ENCODE measurements at places on chromosomes 6 and 20.

- no peak for DNase-seq
These were observed 4.0 kb downstream of the IRF4 start for GRCh38 chr6:395432-396125.

DNA sequence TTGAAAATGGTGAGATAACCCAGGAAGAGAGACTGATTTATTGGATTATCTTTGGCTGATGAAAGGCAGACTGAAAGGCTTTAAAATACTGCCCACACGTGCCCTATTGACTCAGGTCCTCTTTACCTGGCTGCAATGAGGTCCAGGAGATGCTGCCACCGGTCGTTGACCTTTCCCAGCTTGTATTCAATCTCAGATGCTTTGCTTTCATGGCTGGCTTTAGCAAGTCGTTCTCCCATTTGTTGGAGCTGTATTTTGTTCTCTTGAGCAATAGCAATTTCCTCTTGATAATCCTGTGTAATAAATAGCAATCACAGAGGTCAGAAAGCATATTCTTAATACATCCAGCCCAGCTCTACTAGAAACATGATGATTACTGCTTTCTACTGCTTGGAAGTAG lies 368.8 kb downstream of the ESR1 start:
- DNase-seq = no peak

DNA sequence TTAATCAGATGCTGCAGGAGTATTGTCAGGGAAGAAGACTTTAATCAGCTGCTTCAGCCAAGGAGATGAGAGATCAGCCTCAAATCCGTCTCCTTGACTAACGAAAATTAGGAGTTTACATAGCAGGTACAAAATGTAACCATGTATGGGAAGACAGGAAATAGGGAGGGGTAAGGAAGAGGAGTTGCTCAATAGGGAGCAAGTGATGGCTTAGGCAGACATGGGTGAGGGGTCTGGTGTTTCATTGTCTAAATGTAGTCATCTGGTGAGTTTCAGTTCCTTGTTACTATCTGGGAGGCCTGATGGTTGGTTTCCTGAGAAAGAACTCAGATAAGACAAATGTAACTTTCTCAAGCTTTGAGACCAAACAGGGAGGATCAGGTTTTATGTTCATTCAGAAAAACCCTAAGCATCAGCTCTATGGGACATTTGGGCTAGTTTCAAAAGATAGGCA lies 217.3 kb upstream of the SULF2 start:
- DNase-seq = no peak

DNA sequence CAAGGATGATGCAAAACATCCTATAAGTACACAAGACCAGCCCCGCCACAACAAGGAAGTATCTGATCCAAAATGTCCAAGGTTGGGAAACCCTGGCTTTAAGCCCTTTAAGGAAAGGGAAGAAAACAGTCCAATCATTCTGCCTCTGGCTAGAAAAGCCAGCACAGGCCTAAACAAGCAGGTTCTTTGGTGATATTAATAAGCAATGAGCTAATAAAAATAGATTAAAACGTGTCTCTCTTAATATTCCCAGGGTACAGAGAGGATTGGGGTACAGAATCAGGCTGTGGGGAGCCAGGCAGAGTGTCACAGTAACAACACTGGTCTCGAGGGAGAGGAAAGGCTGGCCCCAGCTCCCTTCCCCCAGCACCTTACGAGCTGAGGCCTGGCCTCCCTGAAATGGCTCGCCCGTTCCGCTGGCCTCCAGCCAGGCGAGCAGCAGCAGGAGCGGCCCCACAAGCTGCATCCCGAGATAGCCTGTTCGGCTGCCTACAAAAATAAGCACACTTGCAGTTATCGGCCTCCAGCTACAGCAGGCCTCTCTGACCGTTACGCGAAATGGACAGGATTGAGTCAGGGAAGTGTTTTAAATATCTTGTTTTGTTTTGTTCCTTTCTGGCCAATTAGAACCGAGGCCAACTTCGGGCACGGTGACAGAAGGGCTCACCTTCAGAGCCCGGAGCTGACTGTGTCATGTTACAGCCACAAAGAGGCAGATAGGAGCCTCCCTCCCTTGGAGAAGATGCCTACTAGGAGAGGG lies 4.0 kb upstream of the ZMYND8 start:
- DNase-seq = no peak

DNA sequence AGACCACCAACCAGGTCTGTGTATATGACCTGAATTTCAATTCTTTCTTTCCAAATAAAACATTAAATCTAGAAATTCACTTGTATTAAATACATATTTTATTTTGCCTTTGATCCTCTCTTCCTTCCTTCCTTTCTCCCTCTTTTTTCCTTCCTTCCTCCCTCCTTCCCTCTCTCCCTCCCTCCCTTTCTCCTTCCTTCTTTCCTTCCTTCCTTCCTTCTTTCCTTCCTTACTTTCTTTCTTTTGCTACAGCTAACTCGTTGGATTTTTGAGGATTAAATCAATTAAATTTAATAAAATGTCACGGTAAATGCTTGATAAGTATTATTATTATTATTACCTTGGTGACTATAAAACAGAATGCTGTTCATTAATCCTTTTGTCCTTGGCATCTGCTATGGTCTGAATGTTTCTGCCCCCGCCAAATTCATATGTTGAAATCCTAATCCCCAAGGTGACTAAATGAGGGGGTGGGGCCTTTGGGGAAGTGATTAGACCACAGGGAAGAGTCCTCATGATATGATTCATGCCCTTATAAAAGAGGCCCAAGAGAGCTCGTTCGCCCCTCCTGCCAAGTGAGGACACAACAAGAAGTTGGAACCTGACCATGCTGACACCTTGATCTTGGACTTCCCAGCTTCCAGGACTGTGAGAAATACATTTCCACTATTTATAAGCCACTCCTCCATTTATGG lies 67.6 kb upstream of the BTBD3 start:
- DNase-seq = no peak

GRCh38 chr6:158970640-158971275 lies 29.2 kb downstream of the RSPH3 start:
- DNase-seq = no peak

- no peak for DNase-seq
These were observed 30.2 kb downstream of the RANBP9 start for GRCh38 chr6:13681305-13682061.

DNA sequence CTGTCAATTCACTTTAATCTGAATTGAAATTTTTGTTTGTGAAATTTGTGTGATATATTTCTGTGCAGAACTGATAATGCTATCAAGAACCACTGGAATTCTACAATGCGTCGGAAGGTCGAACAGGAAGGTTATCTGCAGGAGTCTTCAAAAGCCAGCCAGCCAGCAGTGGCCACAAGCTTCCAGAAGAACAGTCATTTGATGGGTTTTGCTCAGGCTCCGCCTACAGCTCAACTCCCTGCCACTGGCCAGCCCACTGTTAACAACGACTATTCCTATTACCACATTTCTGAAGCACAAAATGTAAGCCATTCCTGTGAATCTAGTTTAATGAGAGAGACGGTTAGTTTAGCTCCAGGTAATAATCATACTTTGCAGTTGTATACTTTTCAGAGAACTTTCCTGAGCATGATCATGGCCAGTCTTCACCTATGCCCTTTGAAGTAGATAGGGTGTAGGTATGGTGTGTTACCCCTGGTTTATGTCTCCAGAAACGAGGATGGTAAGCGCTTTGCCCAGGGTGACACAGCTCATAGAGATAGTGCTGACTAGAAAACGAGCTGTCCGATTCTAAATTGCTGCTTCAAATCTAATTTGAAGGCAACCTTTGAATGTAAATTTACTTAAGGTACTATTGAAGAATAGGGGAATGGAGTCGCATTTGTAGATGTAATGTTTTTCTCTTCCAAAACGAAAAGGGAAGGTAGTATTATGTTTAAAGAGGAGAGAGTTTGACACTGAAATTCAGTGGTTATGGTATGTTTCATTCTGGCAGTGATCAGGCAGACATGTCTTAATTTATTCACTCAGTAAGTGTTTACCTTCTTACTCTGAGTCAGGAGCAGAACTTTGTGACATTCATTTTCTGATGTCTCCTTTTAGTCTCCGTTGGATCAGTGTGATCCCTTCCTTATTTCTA lies 11.4 kb downstream of the MYB start:
- no peak for DNase-seq

DNA sequence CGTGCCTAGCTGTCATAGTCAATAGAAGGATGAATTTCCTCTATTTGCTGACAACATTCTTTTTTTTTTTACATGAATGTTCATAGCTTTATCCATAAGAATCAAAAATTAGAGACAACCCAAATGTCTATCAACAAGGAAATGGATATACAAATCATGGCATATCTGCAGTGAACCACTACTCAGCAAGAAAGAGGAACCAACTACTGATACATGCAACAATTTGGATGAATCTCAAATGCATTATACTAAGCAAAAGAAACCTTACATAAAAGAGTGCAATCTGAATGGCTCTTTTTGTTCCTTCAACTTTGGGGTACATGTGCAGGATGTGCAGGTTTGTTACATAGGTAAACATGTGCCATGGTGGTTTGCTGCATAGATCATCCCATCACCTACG lies 17.7 kb upstream of the MCM9 start:
- DNase-seq = no peak

DNA sequence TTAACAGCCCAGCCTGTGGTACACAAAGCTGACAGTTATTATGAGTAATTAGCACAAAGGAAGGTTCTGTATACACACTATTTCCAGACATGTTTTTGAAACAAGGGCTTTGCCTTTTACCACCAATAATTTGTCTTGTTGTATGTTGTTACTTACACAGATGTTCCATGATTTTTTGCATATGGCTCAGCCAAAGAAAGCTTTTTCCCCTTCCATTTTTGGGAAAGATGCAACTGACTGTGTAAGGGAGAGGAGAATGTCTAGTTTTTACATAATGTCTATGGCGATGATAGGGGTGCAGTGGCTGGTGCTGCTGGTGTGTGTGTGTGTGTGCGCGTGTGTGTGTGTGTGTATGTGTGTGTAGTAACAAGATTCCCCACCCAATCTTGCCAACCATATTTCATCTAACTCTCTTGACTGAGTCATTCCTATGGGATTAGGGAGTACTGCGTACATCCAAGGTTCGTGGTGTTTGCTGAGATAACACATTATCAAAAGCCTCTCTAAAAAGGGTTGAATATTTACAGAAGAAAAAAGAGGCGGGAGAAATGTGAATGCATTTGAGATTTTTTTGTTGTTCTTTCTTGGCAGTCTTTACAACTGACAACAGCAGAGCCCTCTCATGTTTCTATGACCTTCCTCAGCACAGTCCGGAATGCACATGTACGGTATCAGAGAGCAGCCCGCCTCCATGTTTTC lies 192.2 kb downstream of the GMPR start:
- DNase-seq = no peak

- no peak for DNase-seq
These were observed 117.1 kb upstream of the RAB32 start for GRCh38 chr6:146426516-146426915.

DNA sequence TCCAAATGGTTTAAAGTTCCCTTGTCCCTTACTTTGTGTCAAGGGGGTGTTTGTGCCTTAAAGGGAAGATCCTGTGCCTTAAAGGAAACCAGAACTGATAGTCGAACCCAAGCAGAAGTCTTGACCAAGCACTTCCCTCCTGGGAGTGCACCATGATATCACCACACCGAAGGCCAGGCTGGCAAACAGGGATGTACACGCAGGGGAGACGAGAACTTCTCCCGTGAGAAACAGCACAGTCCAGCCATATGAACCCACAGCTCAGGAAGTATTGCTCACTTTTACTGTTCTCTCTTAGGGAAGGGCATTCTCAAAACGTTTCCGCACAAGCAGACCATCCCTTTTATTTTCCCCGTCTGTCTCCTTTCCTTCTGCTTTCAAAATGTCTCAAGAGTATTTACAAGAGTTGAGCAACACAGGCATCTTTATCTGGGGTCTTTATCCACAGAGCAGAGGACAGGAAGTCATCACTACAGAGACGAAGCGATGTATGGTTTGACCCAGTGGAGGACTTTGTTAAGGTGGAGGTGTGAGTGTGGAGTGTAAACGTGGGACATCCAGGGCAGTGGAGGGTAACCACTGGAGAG lies 12.8 kb upstream of the SERPINB1 start:
- no peak for DNase-seq

DNA sequence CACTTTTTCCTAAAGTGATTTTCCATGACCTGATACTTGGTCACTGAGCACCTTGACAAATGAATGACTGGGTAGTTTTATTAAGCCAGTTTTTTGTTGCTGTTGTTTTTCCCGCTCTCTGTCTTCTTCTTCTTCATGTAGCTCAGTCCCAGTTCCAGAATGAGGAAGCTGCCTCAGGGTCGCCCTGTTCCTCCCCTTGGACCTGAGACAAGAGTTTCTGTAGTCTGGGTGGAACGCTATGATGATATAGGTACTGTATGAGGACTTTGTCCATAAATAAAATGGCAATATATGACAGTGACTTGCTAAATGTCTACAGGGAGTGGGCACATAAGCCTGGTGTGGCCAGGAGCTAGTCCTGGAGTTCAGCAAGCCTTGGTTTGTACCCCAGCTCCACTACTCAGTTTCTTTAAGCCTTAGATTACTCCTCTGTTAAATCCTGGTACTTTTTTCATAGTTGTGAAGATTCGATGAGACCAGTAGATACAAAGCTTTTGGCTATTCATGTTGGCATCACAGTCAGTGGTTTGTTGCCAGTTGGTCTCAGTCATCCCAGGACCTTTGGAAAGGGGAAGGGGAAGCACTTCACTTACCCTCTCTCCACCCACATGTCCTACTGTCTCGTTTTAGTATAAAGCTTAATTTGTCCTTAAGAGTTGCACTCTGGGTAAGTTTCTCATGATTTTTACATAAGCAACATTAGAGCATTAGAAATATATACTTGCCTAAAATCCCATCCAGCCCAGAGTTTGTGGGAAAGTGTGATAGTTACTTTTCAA lies 11.1 kb upstream of the ADIG start:
- DNase-seq = no peak

DNA sequence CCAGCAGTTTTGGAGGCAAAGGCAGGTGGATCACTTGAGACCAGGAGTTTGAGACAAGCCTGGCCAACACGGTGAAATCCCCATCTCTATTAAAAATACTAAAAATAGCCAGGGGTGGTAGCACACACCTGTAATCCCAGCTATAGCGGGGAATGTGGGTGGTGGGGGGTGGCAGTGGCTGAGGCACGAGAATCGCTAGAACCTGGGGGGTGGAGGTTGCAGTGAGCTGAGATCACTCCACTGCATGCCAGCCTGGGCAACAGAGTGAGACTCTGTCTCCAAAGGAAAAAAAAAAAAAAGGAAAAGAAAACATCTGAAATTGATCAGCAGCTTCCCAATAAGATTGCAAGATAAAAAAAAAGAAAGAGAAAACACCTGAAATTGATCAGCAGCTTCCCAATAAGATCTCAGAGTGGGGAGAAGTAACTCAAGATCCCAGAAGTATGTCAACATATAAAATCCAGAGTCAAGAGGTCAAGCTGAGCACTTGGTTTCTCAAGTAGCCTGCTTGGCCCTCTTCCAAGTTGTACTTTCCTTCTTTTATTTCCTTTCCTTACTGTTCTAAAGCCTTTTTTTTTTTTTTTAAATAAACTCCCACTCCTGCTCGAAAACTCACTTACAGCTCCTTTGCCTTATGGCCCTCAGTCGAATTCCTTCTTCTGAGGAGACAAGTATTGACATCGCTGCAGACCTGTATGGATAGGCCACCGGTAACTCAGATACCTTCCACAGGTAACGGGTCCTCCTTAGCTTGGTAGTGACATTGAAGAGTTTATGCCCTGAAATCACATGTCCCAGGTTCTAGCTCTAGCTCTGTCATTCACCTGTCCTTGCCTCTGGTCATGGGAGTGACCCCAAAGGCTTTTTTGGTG lies 368.5 kb upstream of the SYNCRIP start:
- DNase-seq = no peak

All from stimulated activated CD4-positive, alpha-beta T cell treated with anti-CD3 and anti-CD28 coated beads, Interleukin-15, amount 100 ng/mL, for 48 hours (primary cell).